AG09309 (cell line): ENCODE measurements at places on chromosomes 3 and 15.

- no peak for DNase-seq
These were observed 27.6 kb downstream of the ZNF592 start for GRCh38 chr15:84775867-84776449.

- DNase-seq = no peak
These were observed 14.5 kb downstream of the RLBP1 start for GRCh38 chr15:89206908-89207331.

DNA sequence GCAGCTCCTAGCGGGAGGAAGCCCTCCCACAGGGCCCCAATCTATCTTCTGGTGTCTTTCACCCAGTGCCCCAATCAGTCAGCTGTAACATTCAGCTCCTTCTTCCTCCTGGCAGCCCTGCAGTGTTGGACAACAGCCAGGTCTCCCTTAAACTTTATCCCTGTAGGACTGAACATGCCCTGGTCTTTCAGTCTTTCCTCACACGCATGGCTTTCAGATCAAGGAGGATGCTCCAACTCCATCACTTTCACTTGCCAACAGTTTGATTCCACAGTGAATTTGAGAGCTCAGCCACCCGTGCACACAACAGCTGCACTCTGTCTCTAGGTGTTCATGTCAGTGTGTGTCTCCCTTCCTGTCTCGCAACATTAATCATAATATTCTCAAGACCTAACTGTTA, 28.5 kb upstream of the LRRC34 start:
- DNase-seq = no peak

GRCh38 chr15:99019558-99020540, 12.3 kb upstream of the PGPEP1L start:
- DNase-seq = peak; percentile 72

DNA sequence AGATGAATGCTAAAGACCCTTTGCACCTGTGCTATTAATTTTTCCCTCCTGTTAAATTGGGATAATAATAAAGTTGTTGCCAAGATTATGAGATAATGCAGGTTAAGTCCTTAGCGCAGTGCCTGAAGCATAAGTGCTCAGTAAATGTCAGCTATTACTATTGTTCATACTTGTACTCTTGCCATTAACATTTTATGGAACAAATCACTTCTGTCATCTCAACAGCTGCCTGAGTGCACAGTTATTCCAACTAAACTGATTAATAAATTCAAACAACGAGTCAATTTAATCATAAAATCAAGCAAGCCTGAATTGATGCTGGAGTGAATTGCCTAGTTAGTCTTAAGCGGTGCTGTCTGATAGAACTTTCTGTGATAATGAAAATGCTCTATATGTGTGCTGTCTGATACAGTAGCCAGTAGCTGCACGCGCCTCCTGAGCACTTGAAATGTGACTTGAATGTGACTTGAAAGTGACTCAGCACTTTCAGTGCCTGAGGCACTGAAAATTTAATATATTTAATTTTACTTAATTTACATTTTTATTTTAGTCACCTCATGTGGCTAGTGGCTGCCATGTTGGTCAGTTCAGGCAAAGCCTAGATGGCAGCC, 198.7 kb upstream of the PFN2 start:
- DNase-seq = no peak

- no peak for DNase-seq
These were observed 31.3 kb upstream of the LYSMD4 start for GRCh38 chr15:99764522-99764921.

DNA sequence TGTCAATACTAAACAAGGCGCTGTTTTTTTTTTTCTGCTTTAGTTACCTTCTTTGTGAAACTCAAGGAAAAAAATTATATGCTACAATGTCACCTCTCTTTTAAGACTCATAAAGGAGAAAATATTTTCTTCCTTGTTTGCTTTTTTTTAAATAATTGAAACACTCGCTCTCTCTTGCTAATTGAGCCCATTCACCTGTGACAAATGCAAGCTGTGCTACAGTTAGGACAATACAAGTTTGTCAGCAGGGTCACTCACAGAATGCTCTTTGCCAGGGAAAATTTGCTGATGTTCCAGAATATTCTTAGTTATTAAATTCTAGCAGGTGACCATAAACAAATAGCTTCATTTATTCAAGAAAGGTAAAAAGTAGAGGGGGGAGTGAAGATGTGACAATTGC, 375.9 kb upstream of the DPPA4 start:
- DNase-seq = no peak

GRCh38 chr3:147497286-147497685, 88.1 kb downstream of the ZIC1 start:
- DNase-seq = no peak

DNA sequence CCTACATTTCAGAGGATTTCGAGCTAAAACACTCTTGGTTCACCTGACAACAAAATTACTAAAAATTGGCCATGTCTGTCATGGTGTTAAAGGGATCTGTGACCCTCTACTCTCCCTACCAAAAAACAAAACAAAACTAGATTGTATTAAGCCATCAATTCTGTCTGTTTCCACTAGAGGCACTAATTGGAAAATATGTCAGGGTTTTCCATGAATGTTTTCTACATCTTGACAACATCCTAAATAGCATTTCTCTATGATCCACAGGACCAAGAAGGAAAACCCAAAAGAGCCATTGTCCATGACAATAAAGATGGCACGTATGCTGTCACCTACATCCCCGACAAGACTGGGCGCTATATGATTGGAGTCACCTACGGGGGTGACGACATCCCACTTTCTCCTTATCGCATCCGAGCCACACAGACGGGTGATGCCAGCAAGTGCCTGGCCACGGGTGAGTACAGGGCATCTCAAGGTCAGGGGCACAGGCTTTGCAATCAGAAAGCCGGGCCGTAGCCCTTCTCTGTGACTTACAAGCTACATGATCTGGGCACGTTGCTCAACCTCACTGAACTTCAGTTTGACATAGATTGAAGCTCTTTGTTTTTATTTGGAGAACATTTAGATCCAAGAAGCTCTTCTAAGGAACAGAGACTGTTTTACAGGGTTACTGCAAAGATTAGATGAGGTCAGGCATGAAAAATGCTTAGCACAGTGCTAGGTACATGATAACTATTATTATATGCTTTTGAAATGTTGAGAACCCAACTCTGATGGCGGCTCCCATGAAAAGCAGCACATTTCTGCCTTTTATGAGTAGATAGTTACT, 74.8 kb downstream of the DNASE1L3 start:
- no peak for DNase-seq

GRCh38 chr15:25481208-25481859, 42.5 kb upstream of the UBE3A start:
- DNase-seq = no peak

DNA sequence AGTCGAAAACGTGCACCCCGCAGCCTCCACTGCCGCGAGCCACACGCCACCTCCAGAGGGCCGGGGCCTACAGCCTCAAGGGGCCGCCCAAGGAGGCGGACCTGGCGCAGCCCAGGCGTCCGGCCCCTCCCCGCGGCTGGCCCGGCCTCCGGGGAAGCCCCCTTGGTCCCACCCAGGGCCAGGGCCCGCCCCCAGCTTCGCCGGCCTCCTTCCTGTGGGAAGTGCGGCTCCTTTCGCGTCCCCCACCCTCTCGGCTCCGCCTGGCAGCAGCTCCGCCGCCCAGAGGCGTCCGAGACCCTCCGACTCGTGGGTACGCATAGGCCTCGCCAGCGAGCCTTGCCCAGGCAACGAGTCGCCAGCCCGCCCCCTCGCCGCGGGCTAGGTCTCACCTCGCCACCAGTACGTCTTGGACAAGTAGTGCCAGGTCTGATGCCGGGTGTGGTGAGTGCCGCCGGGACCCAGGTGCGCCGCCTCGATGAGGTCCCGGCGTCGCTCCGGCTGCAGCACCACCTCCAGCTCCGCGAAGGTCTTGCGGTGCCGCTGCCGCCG, 642 bp downstream of the ZBTB11 start:
- DNase-seq = peak; percentile 82

GRCh38 chr3:125140818-125141595, 71.5 kb downstream of the SLC12A8 start:
- no peak for DNase-seq

GRCh38 chr3:15342246-15342645, 9.9 kb upstream of the SH3BP5 start:
- DNase-seq = no peak

DNA sequence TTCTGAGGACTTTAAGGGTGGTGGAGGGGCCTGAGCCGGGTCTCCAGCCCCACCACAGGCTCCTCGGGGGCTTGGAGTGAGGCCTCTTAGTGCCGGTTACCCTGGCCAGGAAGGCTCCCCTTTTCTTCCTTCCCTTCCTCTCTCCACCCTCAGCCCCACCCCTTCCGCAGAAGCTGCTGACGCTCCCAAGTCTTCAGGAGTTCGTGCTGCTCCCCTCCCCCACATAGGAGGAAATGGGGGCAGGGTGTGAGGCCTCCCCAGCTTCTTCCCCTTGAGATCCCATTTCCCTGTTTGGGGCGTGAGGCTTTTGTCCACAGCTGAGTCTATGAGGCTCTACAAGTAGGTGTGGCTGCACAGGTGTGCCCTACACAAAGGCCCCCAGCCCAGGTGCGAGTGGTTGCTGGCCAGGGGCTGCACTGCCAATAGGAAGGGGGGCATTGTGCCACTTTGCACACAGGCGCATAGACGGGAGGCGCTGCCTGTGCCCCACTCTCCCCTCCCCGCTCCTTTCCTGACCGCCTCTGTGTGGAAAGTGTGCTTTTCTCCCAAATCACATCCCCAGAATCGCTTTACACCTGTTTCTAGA, 915 bp upstream of the CALML4 start:
- DNase-seq = no peak

- DNase-seq = no peak
These were observed 66.6 kb downstream of the ARPP21 start for GRCh38 chr3:35705904-35706303.

GRCh38 chr3:78976200-78976599, 791.6 kb downstream of the ROBO1 start:
- no peak for DNase-seq

GRCh38 chr15:52078876-52079700, 33.5 kb downstream of the BCL2L10 start:
- DNase-seq = no peak

DNA sequence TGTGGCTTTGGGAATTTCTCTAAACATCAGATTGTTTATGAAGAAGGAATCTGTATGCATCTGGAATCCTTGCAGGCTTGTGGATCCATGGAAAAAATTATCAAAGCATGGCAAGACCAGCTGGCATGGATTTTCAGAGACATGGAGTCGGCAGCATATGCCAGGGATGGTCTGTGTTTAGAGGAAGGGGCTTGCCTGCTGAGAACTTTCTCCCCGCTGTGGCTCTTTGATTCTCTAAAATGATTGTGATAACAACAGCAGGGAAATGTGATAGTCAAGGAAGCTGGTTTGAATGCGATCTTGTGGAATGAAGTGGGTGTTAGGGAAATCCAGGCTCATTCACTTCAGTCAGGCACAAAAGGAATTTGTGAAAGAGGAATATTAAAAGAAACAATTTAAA, 245.7 kb upstream of the THRB start:
- no peak for DNase-seq

DNA sequence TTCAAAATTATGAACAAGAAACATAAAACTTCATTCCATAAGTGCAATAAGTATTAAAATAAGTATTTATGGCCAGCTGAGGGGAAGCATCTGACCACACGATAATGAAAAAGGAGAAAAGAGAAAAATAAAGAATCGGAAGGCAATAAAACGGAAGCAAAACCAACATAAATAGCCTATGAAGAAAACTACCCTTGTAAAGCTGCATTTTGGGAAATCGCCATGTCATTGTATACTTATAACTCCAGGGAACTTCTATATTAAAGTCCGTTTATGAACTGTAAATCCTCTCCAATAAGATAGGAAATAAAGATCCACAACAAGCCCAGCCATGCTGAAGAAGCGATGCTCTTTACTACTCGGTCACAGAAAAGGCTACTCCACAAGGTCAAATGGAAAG, 47.7 kb downstream of the MORC1 start:
- no peak for DNase-seq
